Endodermal cell (in vitro differentiated cells): ENCODE measurements at places on chromosomes 5 and 9. TPM values are rescaled to one million over a fixed set of nuclear protein-coding genes. Genes with fewer than 3 reads are reported as not detected.

The RAPGEF6 gene
- 15.6 and 19.2 TPM in 2 replicates for total RNA-seq

The NRG2 gene
- total RNA-seq = 6.6 and 10.8 TPM in 2 replicates

The PCDHGA7 gene
- total RNA-seq = 1.1 and 1.9 TPM in 2 replicates

The SLC45A2 gene
- not detected in 3 replicates for total RNA-seq

The ELAVL2 gene
- total RNA-seq = 2.8 to 6.2 TPM (median 6.1 TPM) in 3 replicates

The BTNL3 gene
- not detected in 3 replicates for total RNA-seq

The KIAA1191 gene
- total RNA-seq = 125 and 135 TPM in 2 replicates

The CDH12 gene
- total RNA-seq = 1.1 to 1.9 TPM (median 1.2 TPM) in 3 replicates

The PCDHGB3 gene
- 3.4 and 4.6 TPM in 2 replicates for total RNA-seq

The ISOC1 gene
- total RNA-seq = 45.2 and 48.5 TPM in 2 replicates

The KDM3B gene
- 96.5 to 102 TPM (median 98.2 TPM) in 3 replicates for total RNA-seq

The NR2F1 gene
- total RNA-seq = 0.23 TPM in 1 of 2 replicates, not detected in the other

The LCN9 gene
- total RNA-seq = 0.46 TPM in 1 of 2 replicates, not detected in the other

The SAXO1 gene
- 0.42 to 1.2 TPM (median 0.90 TPM) in 3 replicates for total RNA-seq

The ZNF618 gene
- total RNA-seq = 31.5 and 37.5 TPM in 2 replicates

The PKN3 gene
- 24.1 and 26.0 TPM in 2 replicates for total RNA-seq

The C1QTNF2 gene
- total RNA-seq = 0.11 TPM in 1 of 2 replicates, not detected in the other

The SH3RF2 gene
- 2.2 and 2.6 TPM in 2 replicates for total RNA-seq

The APBA1 gene
- 0.38 to 0.51 TPM (median 0.38 TPM) in 3 replicates for total RNA-seq

The ANKRD18B gene
- 7.7 to 9.7 TPM (median 9.4 TPM) in 3 replicates for total RNA-seq

The DPP7 gene
- 19.5 to 25.4 TPM (median 20.1 TPM) in 3 replicates for total RNA-seq

The IFNA2 gene
- not detected in 2 replicates for total RNA-seq

The SLC27A6 gene
- 2.5 and 3.3 TPM in 2 replicates for total RNA-seq
